NCI-H446 (cell line): ENCODE measurements at places on chromosomes 13 and 19.

DNA sequence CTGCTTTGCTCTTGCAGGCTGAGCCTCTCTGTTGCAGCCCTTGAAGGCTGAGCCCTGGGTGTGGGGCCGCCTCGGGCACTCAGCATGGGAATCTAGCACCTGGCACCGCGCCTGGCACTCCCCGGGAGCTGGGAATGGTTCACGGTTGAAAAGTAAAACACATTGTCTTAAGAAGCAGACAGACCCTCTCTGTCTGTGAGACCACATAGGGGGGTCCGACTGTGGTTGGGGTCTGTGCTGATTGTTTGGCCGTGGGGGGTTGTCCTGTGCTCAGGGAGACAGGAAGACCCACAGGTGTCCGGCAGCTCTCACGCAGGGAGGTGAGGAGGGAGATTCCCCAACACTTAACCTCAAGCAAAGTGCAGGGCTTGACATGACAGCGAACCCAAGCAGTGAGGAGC, 64.8 kb downstream of the SOX1 start:
- no peak for DNase-seq

DNA sequence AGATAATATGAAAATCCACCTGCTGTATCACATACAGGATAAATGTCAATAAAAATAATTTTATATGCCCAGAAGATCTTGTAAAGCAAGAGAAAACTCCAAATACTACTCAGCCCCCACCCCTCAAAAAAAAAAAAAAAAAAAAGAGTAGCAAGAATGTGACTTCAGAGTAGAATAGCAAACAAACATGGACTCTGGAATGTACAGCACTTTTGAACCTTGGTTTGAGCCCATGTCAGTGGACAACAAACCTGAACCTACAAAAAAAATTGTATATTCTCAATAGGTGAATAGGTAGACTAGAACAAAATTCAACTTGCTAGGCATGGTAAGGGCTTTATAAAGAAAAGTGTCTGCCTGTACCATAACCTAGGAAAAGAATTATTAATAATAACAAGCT, 428.0 kb downstream of the SLITRK6 start:
- no peak for DNase-seq

DNA sequence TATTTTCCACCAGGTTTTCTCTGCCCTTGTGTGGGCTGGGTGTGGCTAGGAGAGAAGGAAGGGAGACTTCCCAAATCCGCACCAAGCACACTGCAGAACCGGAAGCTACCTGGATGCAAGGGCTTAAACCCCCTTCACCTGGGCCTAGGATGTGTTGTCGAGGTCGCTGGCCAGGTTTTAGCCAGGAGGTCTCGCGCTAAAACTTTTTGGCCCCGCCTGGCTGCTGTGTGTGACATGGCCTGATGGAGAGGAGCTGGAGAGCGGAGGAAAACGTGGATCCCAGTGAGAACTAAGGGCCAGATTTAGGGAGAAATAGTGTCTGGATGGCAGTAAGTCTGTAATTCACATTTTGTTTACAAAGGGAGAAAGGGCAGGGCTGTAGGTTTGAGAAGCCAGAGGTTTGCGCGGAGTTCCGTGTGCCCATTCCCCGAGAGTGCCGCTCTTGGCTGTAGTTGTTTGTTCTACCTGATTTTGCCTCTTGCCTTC, 3.1 kb upstream of the TSHZ3 start:
- no peak for DNase-seq

- no peak for DNase-seq
Measured at GRCh38 chr19:1076046-1076386, 9.0 kb downstream of the ARHGAP45 start.

DNA sequence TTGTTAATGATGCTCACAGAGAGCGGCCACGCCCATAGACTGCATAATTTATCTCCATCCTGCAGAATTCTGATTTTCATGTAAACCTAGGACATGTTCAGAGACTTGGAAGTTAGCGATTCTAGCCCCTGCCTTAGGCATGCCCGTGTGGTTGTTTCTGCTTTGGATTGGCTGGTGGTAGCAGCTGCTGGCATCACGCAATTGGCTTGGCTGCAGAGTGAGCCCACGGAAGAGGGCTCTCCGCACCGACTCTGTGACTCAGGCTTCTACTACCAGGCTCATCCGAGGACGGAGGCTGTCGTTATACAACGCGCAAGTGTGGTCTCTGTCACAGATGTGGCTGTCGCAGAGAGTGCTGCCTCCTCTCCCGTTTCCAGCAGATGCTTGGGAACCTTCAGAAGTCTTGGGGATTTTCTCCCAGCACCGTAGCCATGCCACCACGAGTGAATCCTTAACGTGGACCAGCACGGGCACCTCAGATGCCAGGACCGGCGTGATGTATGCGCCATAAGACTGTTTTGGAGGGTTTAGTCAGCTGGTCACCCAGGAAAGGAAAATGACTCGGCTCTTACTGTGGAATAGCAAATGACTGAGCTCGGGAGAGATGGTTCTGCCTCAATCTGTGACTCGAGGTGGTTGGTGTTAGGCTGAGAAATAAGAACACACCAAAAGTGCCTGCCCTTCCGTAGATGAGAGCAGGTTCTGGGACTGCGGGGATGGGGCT, 61.0 kb upstream of the F7 start:
- DNase-seq = no peak

- DNase-seq = no peak
Measured at GRCh38 chr19:6216996-6217751, 62.6 kb downstream of the MLLT1 start.

DNA sequence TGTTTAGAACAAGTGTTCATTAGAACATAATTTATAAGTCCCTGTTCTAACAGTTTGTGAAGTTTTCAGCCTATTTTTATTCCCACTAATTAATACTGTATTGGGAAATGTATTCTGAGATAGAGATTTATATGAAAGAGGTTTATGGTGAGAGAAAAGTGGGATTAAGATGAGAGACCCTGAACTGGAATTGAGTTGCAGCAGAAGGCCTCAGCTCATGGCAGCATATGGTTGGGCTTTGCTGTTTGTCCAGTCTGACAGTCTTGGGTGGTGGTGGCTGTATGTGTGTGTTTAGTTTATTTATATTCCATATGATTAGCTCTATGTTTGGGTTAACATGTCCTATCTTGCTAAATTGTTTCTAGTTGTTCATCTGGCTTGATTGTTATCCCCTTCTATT, 575.1 kb downstream of the SLITRK5 start:
- no peak for DNase-seq

- DNase-seq = no peak
Measured at GRCh38 chr13:108268466-108269112, 929 bp upstream of the TNFSF13B start.

GRCh38 chr13:68813180-68813796, 1294.3 kb upstream of the ATXN8OS start:
- no peak for DNase-seq

DNA sequence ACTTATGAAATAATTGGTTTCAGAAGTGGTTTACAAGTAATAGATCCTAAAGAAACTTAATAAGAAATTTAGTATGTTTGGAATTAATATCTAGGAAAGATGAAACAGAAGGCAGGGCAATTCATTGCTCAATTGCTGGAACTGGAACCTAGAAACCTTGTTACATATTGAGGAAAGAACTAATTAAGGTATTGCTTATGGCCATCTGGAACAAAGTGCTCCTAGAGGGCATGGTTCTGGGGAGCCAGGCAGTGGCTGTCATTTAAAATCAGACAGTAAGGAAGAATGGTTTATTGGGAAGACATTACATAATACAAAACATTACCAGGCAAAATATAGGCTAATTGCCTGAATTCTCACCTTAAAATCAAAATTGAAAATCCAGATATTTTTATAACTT, 224.1 kb downstream of the SLITRK6 start:
- no peak for DNase-seq

GRCh38 chr19:34936184-34936583, 9.5 kb downstream of the ZNF30 start:
- DNase-seq = no peak

DNA sequence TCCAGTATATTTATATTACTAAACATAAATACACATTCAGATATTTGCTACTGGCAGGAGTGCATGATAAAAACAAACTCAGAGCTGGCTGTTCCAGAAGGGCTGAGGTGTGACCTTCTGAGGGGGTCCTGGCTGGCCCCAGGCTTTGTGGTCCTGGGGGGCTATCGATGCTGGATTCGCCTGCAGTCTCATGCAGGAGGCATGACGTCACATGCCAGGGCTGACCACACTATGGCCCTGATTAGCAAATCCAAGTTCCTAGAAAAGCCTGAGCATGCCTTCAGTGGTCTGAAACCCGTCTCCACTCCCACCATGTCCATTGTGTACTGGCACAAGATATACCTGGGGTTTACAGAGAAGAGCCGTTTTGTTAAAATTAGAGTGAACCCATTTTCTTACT, 97.9 kb downstream of the KL start:
- no peak for DNase-seq

- no peak for DNase-seq
Measured at GRCh38 chr19:44813070-44813840, 4.4 kb downstream of the BCAM start.
